ENCODE measurements at places on chromosomes 1 and 21.
A peak's percentile ranks its signal among the peaks of the same experiment; 100 is the strongest.

- no peak for DNase-seq
Measured at GRCh38 chr1:204152310-204153044, 633 bp upstream of the ETNK2 start.

- peak; percentile 88 for DNase-seq
Measured at GRCh38 chr1:205141236-205142101, 19.7 kb upstream of the RBBP5 start.

GRCh38 chr1:205012391-205013140 lies 30.4 kb upstream of the CNTN2 start:
- no peak for DNase-seq

GRCh38 chr1:220708936-220709801 lies 19.0 kb downstream of the C1orf115 start:
- DNase-seq = peak; percentile 54

GRCh38 chr1:58850636-58851035 lies 66.8 kb upstream of the JUN start:
- DNase-seq = no peak

- DNase-seq = no peak
Measured at GRCh38 chr1:24770881-24771280, 25.6 kb downstream of the CLIC4 start.

DNA sequence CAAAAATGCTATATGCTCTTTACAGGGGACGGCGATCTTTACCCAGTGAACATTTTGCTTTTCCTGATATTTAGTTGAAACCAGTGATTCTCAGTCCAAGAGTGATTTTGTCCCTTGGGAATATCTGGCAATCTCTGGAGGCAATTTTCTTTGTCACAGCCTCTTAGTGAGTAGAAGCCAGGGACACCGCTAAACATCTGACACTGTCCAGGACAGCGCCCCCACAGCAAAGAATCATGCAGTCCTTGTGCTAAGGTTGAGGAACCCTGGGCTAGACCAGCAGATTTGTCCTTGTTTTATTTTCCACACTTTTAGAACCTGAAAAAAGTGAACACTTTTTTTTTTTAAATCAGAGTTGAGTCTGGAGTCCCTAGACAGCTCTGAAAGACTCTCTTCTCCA lies 13.1 kb downstream of the EVA1C start:
- no peak for DNase-seq

DNA sequence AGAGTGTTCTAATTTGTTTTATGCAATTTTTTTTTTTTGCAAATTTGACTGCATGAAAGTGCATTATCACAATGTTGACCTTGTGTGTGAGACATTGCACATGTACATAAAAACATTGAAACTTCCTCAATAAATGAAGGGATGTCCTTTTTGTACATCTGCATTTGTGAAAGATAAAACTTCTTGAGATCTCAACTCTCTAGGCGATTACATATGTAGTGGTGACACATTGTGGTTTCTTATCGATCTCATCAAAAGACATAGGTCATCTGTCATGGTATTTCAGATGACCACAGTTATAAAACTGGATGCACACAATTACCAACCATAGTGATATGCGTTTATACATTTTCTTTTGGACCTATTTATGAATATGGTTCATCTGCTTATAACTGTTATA lies 35.6 kb upstream of the C21orf91 start:
- no peak for DNase-seq

GRCh38 chr1:172671591-172671990 lies 12.7 kb downstream of the FASLG start:
- peak; percentile 16 for DNase-seq

DNA sequence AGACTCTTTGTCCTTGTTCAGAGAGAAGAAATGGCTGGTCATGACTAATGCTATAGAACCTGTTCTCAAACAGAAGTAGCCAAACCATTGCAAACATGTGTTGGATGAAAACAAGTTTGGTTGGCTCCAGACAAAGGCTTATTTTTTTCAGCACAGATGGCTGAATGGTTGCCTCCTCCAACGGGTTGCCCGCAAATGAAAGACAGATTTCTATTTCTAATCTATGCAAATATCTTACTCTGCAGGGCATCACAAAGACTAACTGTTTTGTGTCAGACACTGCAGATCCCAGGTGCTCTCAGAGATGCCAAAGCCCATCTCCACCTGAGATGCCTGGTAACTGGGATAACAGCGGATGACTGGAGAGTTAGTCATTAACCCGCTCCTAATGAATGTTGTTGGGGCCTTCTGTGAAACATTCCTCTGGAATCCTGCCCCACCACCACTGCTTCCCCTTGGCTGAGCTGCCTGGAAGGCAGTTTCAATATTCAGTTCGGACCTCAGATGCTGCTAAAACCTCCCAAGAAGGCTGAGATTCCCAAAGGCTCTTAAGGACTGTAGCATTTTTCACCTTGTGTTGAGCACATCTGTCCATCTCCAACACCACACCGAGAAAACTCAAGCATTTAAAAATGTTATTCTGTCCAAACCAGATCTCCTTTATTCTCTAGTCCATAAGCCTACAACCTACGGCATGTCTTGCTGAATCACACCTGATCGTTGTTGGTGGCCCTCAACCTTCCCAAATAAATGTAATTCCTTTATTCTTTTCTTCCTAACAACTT lies 104.4 kb downstream of the PTPN14 start:
- DNase-seq = peak; percentile 15

- DNase-seq = peak; percentile 28
Measured at GRCh38 chr1:26156285-26157038, 2.4 kb upstream of the FAM110D start.
